ENCODE measurements at places on chromosomes 16 and 17.
A peak's percentile ranks its signal among the peaks of the same experiment; 100 is the strongest.

GRCh38 chr16:47753659-47754058, 292.5 kb downstream of the PHKB start:
- DNase-seq: peak; percentile 23

DNA sequence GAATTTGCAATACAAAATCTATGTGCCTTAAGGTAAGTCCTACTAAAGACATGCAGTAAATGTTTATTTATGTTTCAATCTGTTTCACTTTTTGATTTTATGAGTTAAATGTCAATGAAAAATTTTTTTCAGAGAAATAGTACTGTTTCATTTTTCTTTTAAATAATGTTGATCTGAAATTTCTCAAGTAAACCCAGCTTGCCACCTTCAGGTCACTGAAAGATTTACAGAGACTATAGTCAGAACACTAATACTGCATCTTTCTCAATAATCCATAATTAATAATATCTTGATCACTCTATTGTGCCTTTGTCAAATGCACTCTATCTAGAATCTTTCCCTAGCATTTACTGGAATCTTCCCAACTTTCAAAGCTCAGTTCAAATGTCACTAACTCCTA, 6.5 kb upstream of the DHX40 start:
- DNase-seq: no peak

DNA sequence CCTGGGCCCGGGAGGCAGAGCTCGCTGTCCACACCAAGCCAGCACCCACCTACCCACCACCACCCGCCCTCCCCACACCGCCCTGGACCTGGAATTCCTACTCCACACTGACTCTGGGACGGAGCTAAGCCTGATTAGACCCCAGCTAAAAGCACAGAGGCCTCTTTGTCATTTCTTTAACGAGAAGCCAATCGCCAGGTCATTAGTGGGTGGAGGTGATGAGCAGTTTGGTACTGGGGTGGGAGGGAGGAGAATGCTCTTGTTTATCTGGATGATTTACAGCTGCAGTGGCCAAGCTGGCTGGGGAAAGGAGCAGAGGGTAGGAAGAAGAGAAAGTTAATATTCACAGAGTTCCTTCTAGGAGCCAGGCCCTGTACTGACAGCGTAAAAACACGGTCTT, 6.0 kb upstream of the BHLHA9 start:
- DNase-seq: no peak

GRCh38 chr16:57725554-57725953, 10.0 kb upstream of the KATNB1 start:
- DNase-seq: no peak

DNA sequence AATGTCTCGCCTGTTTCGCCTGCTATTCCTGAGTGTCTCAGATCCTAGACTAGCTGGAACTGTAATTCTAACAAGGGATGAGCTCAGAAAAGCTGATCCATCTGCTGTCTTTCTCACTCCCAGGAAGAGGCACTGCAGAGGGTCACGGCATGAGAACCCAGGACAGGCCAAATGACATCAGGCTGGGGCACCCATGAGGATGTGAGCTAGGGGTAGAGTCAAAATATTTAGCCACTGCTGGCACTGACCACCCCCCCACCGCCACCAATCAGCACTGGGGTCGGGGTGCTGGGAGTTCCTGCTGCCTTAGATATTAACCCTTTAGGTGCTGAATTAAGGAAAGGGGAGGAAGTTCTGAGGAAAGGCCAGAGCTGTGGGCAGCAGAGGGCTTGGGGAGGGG, 112.4 kb downstream of the IRX3 start:
- no peak for DNase-seq

GRCh38 chr17:43759836-43760235, 1.2 kb upstream of the SOST start:
- no peak for DNase-seq

- no peak for DNase-seq
Observed at GRCh38 chr16:54145881-54146280, 140.7 kb downstream of the IRX3 start.

DNA sequence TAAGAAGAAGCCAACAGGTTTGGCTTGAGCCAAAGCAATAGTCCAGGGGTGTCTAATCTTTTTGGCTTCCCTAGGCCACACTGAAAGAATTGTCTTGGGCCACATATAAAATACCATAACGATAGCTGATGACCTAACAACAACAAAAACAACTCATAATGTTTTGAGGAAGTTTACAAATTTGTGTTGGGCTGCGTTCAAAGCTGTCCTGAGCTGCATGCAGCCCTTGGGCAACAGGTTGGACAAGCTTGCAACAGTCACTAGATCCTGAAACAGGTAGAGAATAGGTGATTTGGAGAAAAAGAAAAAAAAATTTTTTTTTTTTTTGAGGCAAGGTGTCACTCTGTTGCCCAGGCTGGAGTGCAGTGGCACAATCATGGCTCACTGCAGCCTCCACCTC, 4.5 kb downstream of the CRYBA1 start:
- no peak for DNase-seq

DNA sequence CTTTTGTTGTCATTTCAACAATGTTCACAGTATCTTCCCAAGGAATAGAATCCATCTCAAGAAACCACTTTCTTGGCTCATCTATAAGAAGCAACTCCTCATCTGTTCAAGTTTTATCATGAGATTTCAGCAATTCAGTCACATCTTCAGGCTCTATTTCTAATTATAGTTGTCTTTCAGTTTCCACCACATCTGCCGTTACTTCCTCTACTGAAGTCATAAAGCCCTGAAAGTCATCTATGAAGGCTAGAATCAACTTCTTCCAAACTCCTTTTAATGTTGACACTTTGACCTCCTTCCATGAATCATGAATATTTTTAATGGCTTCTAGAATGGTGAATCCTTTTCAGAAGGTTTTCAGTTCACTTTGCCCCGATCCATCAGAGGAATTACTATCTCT, 102.1 kb downstream of the CDH13 start:
- DNase-seq: no peak

GRCh38 chr16:87207965-87208364, 109.2 kb downstream of the C16orf95 start:
- no peak for DNase-seq

DNA sequence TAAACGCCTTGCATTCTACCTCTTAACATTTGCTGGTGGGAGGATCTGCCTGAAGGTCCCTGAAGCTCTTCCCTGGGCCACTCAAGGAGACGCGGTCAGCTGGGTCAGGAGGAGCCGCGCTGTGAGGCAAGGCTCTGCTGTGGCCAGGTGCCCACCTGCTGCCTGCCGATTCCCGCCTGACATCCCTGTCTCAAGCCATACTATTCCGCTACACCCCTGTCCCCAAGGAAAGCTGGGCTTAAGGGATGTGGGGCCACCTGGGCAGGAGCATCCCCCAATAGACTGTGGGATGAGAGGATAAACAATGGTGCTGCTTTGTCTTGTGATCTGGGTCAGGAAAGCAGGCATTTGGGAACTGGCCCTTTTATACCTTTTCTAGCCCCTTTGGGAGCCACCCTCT, 5.1 kb downstream of the TPPP3 start:
- no peak for DNase-seq

GRCh38 chr17:42623732-42624596, 14.5 kb downstream of the TUBG1 start:
- DNase-seq: no peak

GRCh38 chr16:14502932-14503741, 126.9 kb downstream of the PARN start:
- no peak for DNase-seq

DNA sequence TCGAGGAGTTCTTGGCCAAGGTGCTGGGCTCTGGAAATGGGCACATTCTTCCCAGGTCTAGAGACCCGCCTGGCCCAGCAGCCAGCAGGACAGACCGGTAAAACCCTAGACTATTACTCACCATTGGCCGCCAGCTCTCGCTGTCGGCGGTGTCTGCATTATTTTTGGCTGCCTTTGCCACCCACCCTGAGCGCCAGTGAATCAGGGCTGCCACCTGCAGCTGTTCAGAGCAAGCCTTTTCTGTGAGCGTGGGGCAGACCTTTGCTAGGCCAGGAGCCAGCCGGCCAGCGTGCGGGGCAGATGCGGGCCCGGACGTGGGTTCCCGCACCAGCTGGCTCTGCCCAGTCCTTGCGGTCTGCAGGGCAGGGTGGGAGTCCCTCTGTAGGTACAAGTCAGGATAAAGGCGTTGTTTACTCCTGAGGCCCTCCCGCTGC, 15.8 kb upstream of the CLEC18A start:
- DNase-seq: no peak

GRCh38 chr16:86019446-86020047, 120.6 kb downstream of the IRF8 start:
- DNase-seq: no peak

GRCh38 chr17:65259696-65260485, 122.7 kb downstream of the RGS9 start:
- no peak for DNase-seq

- DNase-seq: peak; percentile 57
Observed at GRCh38 chr16:5006348-5007193, 27.2 kb downstream of the NAGPA start.

DNA sequence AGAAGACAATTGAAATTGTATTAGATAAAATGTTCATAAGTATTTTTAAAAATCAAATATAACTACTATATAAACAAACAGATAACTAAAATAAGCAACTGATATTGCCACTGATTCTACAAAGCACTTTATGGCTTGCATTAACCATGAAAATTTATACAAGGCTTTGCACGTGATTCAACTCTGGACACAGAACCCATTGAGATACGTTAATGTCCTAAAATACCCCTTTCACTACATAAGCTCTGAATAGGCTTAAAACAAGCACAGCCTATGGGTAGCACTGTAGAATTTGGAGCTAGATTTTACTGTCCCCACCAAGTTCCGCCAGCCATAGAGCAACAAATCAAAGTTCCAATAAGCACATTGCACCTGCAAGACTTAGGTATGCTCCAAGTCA, 4.5 kb downstream of the ZNF652 start:
- no peak for DNase-seq

DNA sequence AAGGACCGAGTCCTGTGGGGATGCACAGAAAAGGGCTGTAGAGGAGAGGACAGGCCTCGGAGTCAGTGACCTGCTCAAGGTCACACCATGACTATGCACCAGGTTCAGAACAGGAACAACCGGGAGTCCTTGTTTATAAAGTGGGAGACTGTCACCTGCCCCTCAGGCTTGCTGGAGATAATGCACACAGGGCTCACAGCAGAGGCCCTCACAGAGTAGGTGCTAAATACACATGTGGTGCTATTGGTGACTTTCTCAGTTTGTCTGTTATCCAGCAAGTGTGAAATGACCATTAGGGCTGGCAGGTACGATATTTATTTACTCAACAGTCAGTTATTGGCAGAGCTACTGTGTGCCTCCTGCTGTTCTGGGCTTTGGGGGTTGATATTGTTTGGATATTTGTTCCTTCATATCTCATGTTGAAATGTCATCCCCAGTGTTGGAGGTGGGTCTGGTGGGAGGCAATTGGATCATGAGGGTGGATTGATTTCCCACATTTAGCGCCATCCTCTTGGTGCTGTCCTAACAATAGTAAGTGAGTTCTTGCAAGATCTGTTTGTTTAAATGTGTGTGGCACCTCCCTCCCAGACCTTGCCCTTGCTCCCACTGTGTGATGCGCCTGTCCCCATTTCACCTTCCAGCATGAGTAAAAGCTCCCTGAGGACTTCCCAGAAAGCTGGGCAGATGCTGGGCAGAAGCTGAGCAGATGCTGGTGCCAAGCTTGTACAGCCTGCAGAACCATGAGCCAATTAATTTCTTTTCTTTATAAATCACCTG, 162.1 kb upstream of the MPHOSPH6 start:
- DNase-seq: no peak

DNA sequence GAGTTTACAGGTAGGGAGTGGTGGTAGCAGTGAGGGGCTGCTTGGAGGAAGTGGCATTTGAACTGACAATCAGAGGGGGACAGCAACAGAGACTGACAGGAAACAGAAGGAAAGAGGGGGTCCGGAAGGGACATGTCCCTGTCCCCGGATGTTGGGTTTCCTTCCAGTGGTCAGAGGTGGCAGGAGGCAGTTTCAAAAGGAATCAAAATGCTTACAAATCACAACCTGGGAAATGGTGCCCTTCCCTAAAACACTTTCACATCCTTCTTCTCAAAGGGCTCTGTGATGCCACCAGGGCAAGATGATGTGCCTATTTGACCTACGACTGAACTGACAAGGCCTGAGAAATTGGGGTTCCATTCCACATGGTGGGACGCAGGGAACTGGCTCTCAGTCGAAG, 19.7 kb downstream of the ADGRG1 start:
- peak; percentile 62 for DNase-seq

DNA sequence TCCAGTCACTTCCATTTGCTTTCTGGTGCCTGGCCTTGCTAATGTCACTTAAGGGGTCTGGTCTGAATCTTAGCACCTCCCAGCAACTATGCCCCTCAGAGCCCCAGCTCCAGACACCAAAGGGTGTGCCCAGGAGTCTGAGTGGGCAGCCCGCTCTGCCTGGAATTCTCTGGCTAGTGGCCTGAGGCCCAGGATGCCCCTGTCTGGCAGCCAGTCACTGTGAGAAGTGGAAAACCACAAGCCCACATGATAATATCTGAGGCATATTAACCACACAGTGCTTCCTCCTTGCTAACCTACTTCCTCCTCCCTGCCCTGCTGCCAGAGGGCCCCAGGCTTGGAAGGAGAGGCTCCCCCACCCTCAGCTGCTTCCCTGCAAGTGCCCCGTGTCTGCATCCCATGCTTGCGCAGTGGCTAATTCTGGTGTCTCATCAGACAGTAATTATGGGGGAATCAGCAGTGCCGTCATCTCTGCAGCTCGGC, 14.0 kb downstream of the SRCIN1 start:
- no peak for DNase-seq

GRCh38 chr17:6027342-6028024, 42.7 kb upstream of the WSCD1 start:
- no peak for DNase-seq

- no peak for DNase-seq
Observed at GRCh38 chr16:497258-497657, 30.3 kb upstream of the CAPN15 start.

GRCh38 chr17:60745544-60745943, 67.9 kb downstream of the BCAS3 start:
- DNase-seq: peak; percentile 66

- no peak for DNase-seq
Observed at GRCh38 chr16:25877103-25877502, 185.3 kb downstream of the HS3ST4 start.

Data from Ammon's horn (tissue), 1 donor.